ENCODE measurements at places on chromosomes 2 and 18.

- no peak for DNase-seq
These were observed 218.8 kb downstream of the AGPS start for GRCh38 chr2:177611310-177611886.

DNA sequence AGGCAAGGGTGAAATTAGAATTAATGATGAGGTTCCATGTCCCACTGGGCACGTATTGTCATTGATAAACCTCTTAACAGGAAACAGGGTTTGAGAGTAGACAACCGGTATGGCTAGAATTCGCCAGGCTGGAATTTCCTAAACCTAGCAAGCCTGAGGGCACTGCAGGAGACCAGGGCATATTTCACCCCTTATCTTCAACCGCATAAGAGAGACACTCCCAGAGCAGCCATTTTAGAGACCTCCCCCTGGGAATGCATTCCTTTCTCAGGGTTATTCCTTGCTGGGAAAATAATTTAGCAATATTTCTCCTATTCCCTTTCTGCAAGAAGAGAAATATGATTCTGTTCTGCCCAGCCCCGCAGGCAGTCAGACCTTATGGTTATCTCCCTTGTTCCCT, 334.6 kb upstream of the LYPD1 start:
- no peak for DNase-seq

GRCh38 chr2:233311241-233311926, 3.8 kb downstream of the SAG start:
- DNase-seq, result no peak

GRCh38 chr2:229446350-229446749, 175.3 kb upstream of the PID1 start:
- DNase-seq, result no peak

DNA sequence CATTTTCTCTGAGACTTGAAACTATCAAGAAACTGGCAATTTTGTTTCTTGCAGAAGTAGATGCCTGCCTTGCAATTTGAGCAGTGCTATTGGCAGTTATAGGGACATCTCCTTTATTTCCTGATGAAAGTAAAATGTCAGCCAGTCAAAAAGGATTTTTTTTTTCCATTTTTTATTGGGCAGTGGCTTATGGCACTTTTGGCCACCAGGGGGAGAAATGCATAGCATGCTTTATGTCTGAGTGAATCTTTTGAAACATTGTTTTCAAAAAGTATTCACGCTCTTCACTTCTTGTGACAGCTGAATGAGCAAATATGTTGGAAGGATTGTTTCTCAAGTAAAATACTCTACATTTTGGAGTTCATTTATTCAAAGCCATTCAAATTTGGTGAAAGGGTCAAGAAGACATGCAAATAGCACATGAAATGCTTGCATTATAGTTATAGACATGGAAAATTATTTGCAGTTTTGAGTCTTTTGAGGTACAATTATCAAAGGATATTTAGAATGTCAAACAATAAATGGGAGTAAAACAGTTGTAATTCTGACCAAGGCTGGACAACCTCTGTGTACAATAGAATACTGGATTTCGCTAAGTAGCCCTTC, 491.0 kb downstream of the CDH2 start:
- DNase-seq, result peak; percentile 29

DNA sequence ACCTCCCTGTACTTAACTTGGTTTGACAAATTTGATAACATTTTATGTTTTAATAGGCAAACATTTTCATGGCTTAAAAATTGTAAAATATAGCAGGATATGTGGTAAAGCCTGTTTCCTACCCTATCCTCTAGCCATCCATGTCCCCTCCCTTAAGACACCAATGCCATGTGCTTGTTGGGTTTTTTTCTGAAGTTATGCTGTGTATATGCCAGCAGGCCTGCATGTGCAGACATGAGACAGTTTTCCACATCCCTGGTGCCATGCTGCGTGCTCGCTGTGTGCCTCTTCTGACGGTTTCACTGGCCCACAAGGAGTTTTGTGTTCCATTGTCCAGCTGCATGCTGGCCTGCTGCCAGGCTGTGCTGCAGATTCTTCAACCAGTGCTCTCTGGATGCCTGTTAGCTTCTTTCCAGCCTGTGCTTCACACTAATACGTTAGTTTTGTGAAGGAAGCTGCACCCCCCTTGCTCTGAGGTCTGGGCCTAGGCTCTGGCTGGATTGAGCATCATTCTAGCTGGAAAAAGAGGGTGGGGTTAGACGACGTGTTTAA, 16.9 kb downstream of the INPP4A start:
- no peak for DNase-seq

DNA sequence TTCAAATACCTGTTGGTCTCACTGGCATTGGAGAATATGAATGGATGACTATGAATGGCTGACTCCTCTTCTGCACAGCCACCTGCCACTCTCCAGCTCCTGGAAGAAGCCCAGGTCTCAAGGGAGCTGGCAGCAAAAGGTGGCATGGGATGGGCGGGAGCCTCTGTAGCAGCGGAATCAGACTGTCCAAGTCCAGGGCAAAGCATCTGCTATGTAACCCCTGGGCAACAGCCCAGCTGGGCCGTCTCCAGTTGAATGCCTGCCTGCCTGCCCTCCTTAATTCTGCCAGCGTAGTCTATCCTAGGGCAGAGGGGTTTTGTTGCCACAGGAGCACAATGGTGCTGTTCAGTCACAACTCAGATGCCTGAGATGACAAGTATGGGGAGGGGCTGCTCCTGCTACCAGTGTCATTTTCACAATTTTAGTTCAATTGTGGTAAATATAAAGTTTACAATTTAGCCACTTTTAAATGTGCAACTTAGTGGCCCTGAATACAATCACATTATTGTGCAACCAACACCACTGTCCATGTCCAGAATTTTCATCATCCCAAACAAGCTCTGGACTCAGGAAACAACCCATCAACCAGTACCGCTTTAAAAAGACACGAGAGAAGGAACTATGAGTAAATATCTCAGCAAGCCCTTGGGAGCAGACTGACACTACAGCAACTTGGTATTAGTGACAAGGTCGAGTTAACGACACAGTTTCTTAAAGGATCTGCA, 115.2 kb downstream of the MYO5B start:
- no peak for DNase-seq

GRCh38 chr2:186590350-186590758, 498 bp downstream of the ITGAV start:
- no peak for DNase-seq

GRCh38 chr2:180240774-180241173, 233.7 kb upstream of the CWC22 start:
- no peak for DNase-seq

DNA sequence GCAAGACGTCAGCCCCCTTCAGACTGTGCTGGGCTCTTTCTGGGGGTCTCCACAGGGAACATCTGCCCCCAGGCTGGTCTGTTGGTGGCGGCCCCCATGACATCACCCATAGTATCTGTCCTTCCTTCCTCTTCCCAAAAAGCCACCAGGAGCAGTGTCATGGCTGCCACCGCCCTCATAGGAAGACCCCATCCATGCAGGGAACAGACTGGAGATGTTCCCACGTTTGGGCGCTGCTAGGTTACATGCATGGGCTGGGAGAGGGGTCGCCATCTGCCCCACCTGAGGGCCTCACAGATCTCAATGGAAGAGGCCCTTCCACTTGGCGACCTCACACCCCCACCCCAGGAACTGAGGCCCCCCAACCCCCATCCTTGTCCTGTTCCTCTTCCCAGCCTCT, 5.1 kb downstream of the SPATA3 start:
- DNase-seq, result no peak

DNA sequence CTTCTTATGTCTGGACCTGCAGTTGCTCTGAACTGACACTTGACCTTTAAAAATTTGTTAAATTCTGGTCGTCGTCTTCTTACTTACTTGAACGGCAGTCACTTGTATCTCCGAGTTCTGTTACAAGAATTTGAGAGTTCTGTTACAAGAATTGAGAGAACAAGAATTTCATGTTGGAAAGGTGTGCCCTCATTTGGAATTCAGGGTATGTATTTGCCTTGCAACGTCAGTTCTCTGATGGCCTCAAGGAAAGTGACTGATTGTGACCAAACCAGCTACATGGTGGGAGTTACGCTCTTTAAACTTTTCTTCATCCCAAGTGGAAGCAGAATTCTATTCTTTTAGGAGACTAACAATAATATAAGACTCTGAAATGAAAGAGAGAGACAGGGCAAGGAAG, 320.0 kb upstream of the TRIB2 start:
- DNase-seq, result no peak

DNA sequence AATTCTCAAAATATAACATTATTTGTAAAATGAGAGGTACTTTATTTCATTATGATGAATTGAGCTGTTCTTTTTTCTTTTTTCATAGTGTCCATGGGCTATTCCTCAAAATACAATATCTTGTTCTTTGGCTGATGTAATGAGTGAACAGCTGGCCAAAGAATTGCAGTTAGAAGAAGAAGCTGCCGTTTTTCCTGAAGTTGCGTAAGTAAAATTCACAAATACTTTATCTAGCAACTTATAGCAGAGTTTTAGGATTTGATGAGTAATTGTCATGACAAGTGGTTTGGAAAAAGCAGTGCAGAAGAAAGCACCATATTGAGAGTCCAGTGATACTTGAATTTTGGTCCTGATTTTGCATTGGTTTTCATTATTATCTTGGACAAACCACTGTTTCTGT, 9.8 kb downstream of the RIOK3 start:
- DNase-seq, result no peak

DNA sequence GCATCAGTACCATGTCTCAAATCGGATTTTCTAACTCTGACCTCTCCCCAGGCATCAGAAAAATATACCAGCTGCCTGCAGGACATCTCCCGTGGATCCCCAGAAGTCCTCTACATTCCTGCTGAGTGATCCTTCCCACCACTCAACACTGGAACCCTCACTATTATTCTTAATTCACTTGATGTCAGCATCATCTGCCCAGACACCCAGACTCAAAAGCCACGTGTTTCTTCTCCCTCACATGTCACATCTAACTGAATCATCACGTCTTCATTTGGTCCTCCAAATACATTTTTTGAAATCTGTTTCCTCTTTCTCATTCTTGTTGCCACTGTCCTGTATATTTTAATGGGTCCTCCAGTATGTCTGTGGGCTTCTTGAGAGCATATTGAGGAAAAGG, 218.6 kb downstream of the HRH4 start:
- no peak for DNase-seq

GRCh38 chr2:17416884-17417391, 101.3 kb downstream of the RAD51AP2 start:
- DNase-seq, result no peak

DNA sequence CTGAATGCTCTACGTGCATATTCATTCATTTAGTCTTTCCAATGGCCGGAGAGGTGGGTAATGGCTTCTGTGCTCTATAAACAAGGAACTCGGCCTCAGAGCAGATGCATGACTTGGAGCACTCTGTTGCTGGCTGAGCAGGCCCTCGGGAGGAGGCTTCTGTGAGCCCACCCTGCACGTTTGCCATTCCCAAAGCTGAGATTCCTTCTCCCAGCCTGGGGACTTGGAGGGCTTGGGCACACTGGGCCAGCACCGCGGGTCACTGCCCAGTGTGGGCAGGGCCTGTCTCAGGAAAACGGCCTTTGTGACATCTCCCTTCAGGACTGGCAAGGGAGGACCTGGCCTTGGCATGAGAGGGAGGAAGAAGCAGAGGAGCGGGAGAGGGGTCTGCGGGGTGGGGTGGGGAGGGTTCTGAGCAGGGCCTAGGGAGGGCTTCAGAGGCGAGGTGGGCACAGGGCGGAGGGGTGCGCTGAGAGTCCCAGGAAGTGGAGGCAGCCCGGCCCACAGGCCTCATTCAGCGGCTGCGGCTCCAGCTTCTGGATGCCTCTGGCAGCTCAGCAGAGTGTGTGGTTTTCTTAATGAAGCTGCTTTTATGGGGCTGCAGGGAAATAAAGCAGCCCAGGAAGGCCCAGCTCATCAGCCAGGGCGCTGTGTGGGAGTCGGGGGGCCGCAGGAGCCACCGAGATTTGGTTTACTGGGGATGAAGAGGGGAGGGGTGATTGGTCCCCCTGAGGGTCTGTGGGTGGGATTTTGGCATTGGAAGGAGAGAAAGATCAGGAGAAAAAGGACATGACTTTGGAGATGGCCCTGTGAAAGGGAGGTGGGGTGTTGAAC, 51.7 kb upstream of the OTOF start:
- no peak for DNase-seq

DNA sequence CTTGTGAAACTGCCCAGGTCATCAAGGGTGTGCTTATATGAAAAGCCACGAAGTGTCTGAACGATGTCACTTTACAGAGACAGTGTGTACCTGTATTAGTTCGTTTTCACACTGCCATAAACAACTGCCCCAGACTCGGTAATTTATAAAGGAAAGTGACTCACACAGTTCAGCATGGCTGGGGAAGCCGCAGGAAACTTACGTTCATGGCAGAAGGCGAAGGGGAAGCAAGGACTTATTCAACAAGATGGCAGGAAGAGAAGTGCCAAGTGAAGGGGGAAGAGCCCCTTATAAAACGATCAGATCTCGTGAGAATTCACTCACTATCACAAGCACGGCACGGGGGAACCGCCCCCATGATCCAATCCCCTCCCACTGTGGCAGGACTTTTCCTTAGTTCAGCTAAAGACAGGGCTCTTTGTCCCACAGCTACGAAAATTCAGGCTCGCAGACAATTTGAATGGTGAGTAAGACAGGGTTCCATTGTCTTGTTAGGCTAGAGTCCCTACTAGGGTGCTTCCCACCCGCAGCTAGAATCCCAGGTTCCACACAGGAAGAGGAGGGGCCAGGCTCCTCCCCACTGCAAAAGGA, 20.1 kb downstream of the TMEM177 start:
- DNase-seq, result no peak

DNA sequence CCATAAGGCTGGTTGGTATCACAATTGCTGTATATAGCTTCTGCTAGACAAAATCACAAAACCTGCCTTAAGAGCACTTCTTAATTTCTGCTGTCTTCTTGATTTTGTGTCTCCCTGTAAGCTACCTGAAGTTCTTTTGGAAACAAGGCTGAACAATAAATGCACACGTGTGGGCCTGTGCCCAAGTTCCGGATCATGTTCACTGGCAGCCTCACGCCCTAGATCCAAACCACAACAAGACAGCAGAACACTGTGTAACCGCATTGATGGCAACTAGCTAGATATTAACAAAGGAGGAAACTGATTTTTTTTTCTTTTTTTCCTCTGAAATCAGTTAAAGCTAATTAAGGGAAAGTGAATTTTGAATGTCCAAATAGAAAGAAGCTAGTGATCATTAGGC, 81.5 kb upstream of the LYPD6B start:
- DNase-seq, result no peak

GRCh38 chr2:201918616-201919307, 112.4 kb downstream of the CDK15 start:
- DNase-seq, result no peak

GRCh38 chr2:74428675-74429074, 7.1 kb downstream of the WDR54 start:
- DNase-seq, result no peak

Data from smooth muscle cell of the brain vasculature (primary cell).